ENCODE measurements at places on chromosomes 16 and 17.

GRCh38 chr17:38442548-38442947 lies 14.3 kb downstream of the ARHGAP23 start:
- DNase-seq, result no peak

GRCh38 chr16:29925105-29925756 lies 795 bp downstream of the KCTD13 start:
- no peak for DNase-seq

GRCh38 chr17:67381929-67382257 lies 4.8 kb downstream of the PITPNC1 start:
- no peak for DNase-seq

DNA sequence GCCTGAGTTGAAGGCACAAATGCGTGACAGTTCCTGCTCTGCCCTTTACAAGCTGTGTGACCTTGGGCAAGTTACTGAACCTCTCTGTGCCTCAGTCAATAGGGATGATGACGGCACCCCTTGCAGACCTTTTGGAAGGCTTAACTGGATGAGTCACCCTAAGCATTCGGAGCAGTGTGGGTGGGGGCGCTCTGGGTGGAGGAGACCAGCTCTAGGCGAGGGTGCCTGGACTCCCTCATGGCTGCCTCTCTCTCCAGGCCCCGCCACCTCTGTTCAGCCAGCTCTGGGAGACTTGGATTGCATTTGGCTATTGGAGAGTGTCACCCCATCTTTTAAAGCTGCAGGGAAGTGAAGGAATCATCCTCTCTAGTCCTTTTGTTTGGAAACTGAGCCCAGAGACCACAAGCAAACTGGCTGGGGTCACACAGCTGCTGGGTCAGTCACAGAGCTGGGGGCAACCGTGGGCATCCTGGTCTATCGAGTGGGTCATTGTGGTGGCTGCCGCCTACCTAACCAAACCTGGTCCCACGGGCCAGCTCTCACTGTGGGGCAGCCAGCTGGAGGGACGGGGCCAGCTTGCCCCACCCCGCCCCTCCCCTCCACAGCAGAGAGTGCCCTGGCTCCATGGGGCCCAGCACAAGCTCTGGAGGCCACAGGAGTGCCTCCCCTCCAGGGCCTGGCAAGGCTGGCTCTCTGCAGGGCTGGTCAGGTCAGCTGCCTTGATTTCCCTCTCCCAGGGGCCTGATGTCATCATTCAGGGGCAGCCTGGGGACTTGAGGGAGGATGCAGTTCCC lies 20.2 kb upstream of the GSE1 start:
- no peak for DNase-seq

DNA sequence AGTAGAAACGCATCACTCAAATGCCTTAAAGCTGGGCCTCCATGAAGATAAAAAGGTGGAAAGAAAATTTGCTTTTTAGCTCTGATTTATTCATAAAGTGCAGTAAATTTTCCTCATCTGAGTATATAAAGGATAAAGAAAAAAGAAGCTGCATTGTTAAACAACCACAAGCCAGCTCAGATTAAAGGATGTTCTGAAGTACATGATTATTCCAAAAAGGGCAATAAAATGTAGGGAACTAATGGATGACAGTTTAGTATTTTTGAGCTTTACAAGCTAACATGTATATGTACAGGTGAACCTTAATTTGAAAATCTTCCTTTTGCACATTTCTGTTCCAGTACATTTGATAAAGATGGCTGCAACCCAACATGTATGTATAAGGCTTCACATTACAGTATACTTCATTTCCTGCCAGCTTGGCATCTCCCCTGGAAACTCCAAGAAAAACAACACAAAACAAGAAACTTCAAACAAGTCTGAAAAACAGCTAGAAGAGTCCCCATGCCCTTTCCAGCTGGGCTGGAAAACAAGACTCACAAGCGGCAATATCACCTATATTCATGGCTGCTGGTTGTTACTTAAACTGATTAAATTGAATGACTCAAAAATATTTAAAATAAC lies 225.7 kb downstream of the CEP112 start:
- DNase-seq, result no peak

GRCh38 chr17:19383681-19384470 lies 3.1 kb downstream of the MFAP4 start:
- DNase-seq, result no peak

DNA sequence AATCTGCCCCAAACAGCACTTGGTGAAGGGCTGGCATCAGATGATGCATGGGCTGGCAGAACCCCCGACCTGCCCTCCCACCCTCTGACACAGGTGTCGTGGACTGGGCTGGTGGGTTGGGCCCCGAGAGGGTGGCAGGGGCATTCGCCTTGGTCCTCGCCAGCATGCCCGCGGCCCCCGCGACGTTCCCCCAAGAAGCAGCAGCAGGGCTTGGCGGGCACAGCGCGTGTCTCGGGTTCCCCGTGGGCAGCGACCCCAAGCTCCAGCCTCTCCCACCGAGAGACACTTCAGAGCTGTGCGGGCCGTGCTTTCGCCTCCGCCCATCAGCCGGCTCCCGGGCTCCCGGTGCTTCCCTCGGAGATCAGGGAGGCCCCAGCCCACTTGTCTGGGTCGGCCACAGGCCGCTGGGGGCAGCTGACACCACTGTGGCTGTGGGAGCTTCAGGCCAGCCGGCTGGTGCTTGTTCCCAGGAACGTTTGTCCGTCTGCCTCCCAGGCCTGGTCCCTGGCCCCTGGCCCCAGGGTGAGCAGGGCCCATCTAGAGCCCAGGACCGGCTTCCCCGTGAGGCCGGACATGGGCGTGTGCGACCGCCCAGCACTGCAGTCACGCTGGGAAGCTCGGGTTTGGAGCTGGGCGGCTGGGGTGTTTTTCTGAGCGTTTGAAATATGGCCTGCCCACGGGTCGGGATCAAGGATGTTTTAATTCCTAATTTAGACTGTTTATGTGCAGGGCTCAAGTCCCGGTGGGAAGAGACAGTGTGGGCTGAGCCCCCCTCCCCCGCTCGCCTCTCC lies 16.6 kb downstream of the CACNA1H start:
- no peak for DNase-seq

DNA sequence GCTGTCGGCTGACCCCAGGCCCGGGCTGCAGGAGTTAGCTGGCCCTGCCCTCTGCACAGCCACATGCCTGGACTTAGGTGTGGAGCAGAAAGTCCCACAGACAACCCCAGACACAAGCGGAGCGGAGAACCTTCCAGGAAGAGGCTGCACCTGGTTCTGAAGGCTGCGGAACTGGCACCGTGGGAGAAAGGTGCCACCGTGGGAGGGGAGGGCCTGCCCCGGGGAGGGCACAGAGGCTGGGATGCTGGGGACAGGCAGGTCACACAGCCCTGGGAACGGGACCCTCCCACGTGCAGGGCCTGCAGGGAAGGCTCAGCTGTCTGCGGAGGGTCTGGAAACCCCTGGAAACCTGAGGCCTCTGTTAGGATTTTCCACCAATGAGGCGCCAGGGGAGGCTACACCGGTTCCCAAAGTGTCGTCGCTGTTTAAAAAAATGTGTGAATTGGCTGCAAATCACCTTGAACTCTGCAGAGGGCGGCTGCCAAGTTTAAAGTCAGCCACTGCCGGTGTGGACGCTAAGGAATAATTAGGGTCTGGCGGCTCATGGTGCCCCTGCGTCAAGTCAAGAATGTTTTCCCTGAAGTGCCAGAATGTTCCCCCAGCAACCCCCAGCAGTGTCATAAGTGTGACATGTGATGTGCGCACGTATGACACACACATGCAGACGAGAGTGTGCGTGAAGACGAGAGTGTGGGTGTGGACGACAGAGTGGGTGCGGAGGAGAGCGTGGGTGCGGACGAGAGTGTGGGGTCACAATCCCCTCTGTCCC lies 50.9 kb upstream of the PABPN1L start:
- no peak for DNase-seq

GRCh38 chr16:58332997-58333700 lies 38.3 kb upstream of the PRSS54 start:
- no peak for DNase-seq

- no peak for DNase-seq
Observed at GRCh38 chr17:58330997-58331814, 2.6 kb upstream of the TSPOAP1 start.

- DNase-seq, result no peak
Observed at GRCh38 chr16:76856112-76856511, 334.9 kb upstream of the MON1B start.

DNA sequence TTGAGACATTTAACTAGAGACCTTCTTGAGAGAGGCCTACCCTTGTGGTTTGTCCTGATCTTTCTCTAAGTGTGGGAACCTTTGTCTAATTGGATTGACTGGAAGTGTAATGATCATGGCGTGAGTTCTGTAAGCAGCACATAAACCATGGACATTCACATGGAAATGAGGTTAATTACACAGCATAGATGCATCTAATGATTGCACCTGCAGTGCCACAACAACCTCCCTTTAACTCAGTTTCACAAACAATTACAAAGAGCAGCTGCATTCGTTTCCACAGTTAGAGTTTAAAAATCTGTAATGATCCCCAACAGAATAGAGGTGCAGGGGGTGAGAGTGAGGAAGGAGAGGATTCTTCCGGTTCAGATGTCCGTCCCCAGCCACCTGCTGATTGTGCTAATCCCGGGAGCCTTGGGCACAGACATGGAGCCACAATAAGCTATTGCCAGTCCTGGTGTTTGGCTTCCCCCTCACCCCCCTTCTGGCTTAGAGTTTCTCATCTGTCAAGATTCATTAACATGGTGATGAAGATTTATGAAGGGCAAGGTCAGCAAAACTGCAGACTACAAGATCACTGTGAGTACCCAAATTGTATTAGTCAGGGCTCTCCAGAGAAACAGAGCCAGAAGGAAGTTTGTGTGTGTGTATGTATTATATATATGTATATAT lies 659.2 kb upstream of the SOX9 start:
- no peak for DNase-seq

DNA sequence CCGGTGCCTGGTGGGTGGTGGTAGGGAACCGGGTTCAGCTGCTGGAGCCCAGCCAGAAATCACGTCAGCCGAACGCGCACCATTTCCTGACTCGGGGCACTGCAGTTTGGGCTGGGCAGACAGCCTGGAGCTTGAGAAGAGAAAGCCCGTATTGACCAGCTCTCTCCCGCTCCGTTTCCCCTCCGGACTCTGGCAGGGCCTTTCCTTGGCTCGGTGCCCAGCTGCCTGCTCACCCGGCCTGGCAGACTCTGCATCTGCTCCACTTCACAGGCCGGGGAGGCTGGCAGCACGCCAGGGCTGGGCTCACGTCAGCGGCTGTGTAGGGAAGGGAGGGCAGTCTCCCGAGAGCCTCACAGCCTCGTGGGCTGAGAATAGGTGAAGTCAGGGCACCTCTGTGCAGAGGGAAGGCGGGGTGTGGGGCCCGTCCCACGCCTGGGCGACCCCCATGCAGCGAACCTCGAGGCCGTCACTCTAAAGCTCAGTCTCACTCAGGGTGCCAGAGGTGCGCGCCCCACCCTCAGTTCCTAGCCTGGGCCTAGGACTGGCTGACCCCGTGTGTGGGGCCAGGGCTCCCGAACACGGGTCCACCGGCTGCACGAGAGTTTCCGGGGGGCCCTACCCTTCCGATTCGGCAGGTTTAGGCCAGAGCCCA lies 59.1 kb downstream of the OR1D5 start:
- peak; percentile 25 for DNase-seq

GRCh38 chr17:58516644-58517377 lies 2.4 kb upstream of the MTMR4 start:
- DNase-seq, result no peak

- no peak for DNase-seq
Observed at GRCh38 chr16:20879175-20880040, 20.8 kb downstream of the DCUN1D3 start.
